ENCODE measurements at places on chromosomes 16 and 17.
A peak's percentile ranks its signal among the peaks of the same experiment; 100 is the strongest.

- DNase-seq: no peak
Observed at GRCh38 chr16:26649381-26650045, 417.2 kb upstream of the C16orf82 start.

DNA sequence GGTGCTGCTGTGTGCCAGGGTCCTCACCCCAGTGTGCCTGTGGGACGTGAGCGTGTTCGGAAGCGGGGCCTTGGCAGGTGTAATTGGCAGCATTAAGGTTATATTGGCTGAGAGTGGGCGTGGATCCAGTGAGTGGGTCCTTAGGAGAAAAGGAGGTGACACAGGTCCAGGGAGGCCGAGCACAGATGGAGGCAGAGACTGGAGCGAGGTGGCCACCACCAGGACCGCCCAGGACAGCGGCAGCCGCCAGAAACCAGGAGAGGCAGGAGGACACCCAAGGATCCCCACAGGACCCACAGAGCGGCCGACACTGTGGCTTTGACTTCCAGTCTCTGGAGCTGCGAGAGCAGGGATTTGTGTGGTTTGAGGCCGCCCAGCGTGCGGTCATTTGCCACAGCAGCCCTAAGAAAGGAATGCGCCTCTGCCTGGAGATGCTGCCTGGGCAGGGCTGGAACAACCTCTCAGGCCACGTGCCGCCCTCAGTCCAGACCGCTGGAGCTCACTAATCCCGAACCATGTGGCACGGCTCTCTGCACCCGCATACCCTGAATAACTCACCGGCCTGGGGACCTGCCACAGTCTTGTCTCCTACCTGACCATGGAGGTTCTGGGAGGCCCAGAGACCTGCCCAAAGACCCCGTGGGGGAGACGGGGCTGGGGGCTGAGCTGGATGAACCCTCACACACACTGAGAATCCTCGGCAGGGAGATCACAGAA is 45.4 kb downstream of the SOX8 start:
- no peak for DNase-seq

DNA sequence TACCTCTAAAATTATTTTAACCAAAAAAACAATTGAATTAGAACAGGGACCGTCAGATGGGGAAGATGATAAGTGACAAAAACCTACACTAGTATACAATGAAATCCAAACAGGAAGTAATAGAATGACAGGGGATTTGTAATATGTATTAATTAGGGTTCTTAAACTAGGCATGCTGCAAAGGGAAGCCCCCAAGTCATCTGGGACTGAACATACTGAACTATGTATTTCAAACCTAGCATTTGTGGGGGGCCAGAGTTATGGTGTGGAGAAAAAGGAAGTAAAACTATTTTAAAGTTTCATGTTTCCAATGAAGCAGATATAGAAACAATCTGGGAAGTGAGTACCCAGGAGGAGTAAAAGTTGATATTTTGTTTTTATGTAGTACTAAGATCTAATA is 133.2 kb upstream of the HS3ST3A1 start:
- DNase-seq: no peak

DNA sequence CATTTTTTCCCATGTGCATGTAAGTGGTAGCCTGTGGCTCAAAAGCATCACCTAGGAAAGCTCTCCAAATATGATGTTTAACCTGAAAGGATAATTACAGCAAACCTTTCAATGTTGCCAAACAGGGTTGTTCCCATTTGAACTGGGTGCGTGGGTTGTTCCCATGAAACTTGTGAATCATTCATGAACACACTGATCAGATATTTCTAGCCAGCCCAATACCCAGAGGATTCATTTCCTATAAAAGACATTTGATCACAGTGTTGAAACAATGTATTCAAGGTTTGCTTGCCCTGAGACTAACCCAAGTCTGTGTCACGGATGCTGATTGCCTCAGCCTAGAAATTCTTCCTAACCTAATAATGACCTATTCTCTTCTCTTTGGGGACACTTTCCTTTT is 12.9 kb downstream of the KRT39 start:
- no peak for DNase-seq

GRCh38 chr17:18055597-18055996 is 16.4 kb downstream of the GID4 start:
- DNase-seq: no peak

DNA sequence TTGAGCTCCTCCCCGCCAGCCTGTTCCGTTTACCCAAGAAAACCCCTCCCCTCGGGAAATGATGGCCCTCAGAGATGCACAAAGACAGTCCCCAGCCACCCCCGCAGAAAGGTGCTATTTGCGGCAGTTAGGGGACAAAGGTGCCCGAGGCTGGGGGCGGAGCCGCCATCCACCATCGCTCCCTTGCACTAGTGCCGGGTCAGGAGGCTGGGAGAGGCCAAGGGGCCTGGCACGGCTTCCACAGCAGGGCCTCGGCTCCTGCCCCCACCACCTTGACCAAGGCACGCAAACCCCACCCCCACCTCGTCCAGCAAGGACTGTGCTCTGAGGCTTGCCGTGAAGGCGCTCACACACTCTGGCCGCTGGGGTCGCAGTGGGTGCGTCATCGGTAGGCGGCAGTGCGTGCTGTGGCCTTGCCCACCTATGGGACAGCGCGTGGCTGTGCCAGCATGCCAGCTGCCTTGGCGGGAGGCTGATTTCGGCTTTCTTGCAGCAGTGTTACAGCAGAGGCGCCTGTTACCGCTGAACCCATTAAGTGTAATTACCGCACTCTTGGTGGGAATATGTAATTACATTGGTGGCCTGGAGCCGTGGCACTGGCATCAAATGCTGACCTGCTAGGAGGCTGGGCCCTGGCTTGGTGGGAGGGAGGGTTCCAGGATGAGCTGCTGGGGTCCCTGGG is 31.8 kb downstream of the TPSG1 start:
- no peak for DNase-seq

DNA sequence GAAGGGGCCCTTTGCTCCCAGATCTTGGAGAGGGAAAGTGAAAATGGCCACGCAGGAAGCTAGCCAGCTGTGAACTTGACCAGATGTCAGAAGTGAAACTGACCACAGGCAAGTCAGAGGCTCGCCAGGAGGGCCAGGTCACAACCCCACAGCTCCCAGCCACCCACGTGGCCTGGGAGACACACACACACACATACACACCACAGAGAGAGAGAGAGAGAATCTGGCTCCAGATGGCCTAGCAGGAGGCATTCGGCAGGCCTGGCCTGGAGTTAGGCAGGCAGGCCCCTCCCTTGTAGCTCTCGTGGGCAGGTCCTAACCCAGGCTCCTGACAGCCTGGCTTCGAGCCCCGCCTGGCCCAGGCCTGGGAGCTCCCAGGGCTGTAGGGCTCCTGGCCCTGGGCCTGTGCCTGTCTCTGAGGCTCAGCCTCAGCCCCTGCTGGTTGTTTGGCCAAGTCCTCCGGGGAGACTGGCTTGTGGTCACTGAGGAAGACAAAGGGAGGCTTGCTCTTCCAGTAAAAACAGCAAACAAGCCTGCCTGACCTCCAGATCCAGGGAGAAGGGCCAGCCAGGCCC is 20.2 kb downstream of the NGFR start:
- DNase-seq: no peak

DNA sequence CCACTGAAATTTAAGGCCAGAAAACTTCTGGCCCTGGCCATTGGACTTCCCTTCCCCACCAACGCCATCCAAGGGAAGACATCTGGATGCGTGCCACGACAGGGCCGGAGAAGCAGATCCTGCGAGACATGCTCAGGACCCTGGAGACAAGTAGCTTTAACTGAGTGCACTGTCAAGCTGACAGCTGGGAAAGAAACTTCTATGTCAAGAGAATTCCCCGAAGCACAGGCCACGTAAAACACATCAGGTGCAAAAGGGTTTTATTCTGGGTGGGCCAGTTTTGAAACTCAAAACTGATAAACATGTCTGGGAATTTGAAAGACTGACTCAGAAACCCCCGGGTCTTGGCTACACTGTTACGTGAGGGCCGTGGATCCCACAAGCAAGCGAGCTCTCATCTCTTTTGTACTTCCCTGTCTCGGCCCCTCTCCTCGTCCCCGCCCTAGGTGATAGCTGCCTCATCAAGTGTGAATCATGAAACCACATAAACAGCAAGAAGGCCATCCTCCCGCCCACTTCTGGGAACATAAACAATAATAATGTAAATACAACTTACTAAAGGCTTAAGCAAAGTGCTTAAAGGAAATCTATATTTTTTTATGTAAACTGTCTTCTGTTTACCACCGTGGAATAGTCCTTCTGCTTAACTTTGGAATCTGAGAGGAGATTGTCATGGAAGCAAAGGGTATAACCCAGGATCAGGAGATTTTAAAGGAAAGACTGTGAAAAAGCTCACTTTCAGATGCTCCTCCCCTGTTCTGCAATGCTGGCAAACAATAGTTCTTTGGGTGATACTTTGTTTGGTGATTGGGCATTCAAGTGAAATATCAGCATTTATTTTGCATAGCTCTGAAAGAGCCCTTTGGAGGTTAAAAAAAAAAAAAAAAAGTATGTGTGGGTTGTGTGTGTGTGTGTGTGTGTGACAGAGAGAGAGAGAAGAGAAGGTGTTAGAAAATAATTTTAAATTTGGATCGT is 406.0 kb upstream of the MAF start:
- DNase-seq: no peak

DNA sequence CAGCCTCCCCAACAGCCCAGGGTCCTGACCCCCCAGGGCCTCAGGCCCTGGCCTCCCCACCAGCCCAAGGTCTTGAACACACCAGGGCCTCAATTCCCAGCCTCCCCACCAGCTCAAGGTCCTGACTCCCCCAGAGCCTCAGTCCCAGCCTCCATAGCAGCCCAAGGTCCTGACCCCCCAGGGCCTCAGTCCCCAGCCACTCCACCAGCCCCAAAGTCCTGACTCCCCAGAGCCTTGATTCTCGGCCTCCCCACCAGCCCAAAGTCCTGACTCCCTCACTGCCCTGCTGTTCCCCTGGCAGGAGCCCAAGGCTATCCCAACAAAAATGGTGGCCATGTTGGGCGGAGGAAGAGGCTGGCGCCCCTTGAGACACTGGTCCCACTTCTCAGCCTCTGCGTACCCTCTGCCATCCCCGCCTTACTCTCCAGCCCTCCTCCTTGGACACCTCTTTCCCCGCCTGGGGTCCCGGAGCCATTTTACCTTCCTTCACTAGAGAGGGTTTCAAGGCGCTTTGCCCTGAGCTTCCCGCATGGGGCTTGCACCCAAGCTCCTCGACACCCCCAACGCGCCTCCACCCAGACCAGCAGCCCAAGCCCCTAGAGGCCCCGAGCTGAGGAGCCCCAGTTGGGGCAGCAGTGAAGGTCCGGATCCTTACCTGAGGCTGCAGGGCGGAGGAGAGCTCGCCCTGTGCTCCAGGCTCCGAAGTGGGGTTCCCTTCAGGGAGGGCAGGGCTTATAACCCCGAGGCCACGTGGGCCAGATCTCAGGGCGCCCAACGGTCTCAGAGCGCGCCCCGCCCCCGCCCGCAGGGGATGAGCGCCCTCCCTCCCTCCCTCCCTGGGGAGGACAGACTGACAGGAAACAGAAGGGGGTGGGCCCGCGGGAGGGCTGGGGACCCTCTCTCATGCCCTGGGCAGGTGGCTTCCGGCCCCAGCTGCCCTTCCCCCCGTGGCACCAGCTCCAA is 3.5 kb upstream of the TSPOAP1 start:
- peak; percentile 87 for DNase-seq

DNA sequence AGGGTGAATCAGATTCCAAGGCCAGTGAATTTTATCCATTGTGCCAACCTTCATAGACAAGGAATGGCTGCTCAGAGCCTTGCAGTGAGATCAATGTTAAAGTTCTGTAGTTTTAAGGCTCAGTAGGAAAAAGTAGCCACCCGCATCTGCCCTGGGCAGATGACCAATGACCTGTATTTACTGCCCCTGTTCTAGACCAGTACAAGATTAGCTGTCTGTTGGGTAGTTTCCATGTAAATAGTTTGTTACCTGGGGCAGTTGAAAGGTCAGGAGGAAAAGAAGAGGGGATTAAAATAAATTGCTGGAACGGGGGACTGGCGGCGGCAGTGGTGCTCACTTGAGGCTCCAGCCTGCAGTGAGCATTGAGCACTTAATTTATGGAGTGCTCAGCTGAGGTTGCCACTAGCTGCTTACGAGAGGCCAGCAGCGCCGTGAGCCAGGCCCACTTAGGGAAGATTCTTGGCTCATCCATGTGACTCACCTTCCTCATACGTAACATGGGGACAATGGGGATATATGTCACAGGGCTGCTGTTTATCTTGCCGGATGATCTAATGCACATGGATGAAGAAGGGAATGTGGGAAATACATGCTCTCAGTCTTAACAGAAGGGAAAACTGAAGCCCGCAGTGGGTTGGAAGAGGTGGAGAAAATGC is 10.7 kb upstream of the NOS2 start:
- no peak for DNase-seq

DNA sequence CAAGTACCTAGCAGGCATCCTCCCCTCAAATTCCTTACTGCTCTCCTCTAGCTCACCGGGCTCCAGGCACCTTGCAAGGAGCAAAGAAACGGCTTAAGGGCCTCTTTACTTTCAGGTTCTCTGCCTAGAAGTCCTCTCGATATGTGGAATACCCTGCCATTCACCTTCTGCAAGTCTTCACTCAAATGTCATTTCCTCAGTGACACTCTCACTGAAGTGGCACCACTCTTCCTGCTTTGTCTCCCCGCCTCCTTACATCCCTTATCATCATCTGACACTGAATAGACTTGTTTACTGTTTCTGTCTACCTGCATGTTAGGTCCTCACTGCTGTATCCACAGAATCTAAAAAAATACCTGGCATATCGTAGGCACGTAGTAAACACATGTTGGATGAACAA is 947 bp downstream of the SLC7A6OS start:
- DNase-seq: no peak

DNA sequence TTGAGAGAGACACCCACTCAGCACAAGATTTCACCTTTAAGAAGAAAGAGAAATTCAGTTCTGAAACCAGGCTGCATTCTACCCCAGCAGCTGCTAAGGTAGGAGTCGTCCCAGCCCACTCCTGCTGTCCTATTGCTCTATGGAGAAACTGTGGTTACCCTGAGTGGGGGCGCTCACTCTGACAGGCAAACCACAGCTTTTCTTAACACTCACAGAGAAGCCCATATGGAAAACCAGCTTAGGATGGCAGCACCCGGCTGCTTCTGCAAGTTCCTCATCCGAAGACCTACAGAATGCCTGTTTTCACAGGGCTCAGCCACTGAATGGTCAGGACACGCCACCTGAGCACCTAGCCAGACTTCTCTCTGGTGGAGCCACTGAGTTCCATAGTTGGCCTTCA is 7.5 kb downstream of the ATP5PD start:
- DNase-seq: no peak

- no peak for DNase-seq
Observed at GRCh38 chr16:23379707-23380106, 73.3 kb downstream of the COG7 start.

DNA sequence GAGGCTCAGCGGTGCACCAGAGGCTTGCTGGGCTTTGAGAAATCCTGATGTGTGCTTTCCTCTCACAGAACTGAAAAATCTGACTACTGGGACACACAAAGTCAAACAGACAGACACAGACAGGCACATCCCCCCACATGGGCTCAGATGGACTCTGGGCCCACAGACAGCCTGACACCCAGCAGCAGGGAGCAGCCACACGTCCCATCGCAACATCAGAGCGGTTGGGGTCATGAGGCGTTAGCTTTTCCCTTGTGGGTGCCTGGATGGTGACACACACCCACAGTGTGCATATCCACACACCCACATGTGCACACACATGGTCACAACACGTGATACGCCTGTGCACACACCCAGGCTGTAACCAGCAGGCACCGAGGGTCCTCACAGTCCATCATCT is 6.3 kb downstream of the SPNS3 start:
- DNase-seq: no peak

GRCh38 chr16:24324421-24324820 is 68.3 kb downstream of the CACNG3 start:
- DNase-seq: no peak

Measured in activated CD4-positive, CD25-positive, alpha-beta regulatory T cell (primary cell).